ENCODE measurements at places on chromosomes 1 and 21.
A peak's percentile ranks its signal among the peaks of the same experiment; 100 is the strongest.

DNA sequence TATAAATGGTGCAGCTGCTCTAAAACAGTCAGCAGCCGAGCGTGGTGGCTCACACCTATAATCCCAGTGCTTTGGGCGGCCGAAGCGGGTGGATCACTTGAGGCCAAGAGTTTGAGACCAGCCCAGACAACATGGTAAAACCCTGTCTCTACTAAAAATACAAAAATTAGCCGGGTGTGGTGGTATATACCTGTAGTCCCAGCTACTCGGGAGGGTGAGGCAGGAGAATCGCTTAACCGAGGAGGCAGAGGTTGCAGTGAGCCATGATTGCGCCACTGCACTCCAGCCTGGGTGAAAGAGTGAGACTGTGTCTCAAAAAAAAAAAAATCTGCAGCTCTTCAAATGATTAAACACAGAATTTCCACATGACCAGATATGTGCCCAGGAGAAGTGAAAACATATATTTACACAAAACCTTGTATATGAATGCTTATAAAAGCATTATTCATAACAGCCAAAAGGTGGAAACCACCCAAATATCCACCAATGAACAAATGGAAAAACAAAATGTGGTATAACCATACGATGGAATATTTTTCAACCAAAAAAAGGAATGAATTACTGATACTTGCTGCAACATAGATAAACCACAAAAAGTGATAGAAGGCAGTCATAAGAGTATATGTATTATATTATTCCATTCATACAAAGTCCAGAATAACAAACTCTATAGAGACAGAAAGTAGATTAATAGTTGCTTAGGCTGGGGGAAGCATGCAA, 14.1 kb downstream of the EPS15 start:
- DNase-seq = no peak

DNA sequence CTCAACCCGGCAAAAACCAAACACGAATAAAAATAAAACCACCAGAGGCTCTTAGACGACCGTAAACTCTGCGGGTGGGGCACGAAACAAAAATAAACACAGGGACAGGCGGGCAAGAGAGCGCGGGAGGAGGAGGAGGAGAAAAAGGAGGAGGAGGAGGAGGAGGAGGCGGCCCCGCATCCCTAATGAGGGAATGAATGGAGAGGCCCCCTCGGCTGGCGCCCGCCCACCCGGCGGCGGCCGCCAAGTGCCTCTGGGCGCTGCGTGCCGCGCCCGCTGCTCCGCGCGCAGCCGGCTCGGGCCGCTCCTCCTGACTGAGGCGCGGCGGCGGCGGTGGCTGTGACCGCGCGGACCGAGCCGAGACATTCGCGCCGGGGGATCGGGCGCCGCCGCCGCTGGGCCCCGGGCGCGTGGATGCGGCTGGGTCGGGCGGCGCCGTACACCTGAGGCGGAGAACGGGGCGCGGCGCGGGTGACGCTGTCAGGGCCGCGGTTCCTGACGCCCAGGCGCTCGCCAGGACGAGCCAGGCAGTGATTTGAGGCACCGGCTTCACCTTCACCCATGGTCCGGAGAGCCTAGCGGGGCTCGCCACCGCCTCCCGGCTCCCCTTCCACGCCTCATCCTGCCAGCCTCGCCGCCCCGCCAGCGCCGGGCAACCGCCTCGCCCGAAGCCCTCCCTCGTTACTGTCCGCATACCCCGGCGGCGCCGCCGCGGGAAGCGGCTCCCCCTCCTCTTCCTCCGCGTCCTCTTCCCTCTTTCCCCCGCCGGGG, at the start of gene MARK1:
TSS of gene MARK1 (plus strand) at position 229 of the 771 bp plus-strand sequence. CDS start 687 bp downstream, outside the sequence.
- DNase-seq = peak; percentile 73

DNA sequence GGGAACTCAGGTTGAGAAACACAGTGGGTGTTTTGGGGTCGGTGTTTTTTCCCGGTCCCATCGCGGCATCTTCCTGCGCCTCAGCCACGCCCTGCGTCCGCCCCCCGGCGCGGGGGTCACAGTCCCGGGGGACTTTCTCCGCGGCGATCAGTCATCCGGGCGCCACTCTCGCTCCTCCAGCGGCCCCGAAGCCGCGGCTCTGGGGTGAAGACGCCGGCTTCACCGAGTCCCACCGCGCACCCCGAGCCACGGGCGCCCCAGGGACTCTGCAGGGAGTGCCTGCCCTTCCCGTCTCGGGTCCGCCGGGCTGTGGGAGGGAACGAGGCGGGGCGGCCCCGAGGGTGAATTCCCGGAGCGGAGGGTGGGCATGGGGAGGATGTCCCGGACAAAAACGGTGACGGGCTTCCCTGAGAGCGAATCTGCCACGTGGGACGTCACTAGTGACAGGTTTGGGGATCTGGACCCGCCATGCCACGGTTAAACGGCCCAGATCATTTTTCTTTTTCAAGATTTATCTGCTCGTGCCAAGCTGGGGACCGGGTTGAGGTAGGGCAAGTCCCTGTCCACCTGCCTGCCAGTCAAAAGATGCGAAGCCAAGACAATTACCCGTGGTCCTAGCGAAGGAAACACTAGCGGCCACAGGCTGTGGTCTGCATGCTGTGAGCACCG, 717 bp upstream of the BATF3 start:
- DNase-seq = peak; percentile 50

GRCh38 chr1:204319462-204319861, 40.3 kb downstream of the PLEKHA6 start:
- DNase-seq = no peak

DNA sequence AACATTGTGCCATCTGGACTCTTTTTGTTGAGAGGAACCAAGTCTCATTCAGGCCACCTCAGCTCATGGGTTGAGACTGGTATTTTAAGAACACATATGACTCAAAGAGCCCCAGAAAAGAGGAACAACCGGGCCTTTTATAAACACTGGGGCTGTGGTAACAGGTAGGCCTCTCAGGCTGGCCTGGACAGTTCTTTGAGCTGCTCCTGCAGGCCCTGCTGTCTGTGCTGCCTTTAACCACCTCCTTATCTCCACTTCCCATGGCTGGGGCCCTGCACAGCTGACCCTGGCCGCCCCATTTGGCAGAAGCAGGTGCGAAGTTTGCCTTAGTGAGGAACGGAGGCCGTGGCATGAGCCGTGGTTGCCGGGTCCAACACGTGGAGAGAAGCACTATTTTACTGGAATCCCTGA, 163.3 kb downstream of the RHOU start:
- DNase-seq = no peak

Measured in nephron progenitor cell (in vitro differentiated cells).